Fibroblast of the conjunctiva (primary cell): ENCODE measurements at places on chromosomes 7 and 10.

DNA sequence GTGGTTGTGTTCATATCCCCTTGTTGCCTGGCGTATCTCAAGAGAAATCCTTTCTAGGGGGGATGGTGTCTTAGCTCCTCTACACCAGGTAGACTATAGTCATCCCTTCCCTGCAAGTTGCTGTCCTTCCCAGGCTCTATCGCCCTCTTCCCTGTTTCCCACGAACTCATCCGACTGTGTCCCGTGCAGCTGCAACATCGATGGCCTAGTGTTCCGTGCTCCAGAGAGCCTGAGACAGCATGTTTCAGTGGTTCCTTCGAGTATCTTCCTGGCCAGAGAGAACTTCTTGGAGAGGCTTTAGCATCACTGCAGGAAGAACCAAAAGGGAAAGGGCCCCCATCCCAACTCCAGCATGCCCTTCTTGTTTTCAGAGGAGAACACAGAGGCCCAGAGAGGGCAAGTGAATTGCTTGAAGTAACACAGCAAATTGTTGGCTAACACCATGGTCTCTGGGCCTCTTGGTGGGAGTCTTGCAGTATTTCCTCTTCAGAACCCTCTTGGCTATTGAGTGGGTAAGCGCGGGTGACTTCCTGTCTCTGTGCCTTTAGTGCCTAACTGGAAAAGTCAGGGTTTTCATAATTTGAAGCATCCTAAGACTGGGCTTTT is 162.9 kb downstream of the RGS10 start:
- no peak for DNase-seq

GRCh38 chr7:134694767-134695166 is 48.1 kb downstream of the BPGM start:
- DNase-seq: no peak

- DNase-seq: no peak
These were observed 37.0 kb upstream of the EGR2 start for GRCh38 chr10:62852961-62853702.

DNA sequence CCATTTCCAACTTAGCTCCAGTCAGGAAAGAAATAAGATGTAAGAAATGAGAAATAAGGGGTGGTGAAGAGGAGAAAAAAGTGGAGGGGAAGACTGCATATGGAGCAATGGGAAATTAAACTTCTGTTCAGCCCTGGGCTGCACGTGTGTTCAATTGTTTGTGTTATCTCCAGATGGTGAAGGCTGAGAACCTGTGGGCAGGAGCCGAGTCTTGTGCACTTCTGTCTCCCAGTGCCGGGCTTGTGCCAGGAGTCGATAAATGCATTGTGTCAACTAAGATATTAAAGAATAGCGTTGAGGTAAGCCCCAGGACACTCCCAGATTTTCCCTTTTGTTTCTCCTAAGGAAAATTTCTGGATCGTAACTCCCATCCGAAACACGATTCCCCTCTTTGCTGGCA is 98.2 kb downstream of the PRLHR start:
- DNase-seq: no peak

- no peak for DNase-seq
These were observed 131.3 kb downstream of the CDK14 start for GRCh38 chr7:90727412-90727811.

- no peak for DNase-seq
These were observed 64.9 kb upstream of the ASAH2 start for GRCh38 chr10:50316174-50316573.

DNA sequence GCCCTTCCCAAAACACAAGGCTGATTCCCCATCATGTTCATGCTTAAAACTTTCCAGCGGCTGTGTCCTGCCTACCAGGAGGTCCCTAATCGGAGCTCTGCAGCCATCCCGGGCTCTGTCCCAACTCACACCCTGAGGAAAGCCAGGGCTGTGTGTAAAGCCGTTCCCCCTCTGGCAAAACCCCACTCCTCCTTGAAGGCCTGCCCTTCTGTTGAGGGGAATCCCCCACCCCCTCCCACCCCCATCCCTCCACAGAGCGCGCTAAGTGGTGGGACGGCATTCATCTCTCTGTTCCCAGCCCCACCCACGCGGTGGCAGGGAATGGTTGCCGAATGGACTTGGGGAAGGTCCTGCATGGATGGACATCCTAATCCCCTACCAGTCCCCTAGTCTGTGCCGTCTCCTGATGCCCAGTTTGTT is 667 bp upstream of the TMEM120A start:
- DNase-seq: no peak

GRCh38 chr7:24368161-24368560 is 84.2 kb downstream of the NPY start:
- DNase-seq: no peak

GRCh38 chr7:132162556-132163144 is 413.6 kb downstream of the PLXNA4 start:
- no peak for DNase-seq

DNA sequence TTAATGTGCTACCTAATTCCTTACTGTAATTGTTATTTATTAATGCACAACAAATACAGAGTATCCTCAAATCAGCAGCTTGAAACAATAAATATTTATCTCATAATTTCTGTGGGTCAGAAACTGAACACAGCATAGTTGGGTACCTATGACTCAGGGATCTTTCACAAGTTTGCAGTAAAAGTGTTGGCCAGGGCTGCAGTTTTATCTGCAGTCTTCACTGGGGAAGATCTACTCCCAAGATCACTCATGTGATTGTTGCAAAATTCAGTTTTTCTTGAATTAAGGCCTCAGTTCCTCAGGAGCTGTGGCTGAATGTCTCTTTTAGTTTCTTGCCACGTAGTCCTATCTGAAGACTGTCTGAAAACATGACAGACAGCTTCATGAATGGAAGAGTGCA is 237.8 kb downstream of the ZWINT start:
- no peak for DNase-seq

DNA sequence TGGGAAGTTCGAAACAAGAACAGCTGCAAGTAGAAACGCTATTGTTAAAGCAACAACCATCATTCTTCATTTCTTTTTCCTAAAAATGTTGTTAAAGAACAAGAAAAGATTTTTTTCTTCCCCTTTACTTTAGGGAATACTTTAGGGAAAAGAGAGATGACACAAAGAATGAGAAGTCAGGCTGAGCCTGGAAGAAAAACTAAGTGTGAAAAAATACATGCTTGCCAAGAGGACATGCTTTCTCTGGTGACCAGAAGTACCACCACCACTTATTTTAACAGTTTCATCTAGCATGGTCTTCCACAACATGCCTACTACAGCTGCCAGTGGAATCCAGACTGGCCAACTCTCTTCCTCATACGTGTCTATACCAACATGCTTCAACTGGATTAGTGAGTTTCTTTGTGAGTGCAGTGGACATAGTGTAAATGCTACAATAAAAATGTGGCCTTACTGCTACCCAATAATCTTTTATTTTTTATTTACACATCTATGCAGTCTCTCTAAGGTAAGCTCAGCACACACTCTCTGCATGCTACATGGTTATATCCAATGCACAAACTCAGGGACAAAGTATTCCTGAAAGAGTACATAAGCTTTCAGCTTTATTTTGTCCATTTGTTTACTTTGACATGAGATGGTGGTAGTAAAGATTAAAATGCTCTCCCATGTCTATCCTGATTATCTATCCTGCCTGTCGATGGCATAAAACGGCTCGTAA is 196.2 kb downstream of the TAX1BP1 start:
- no peak for DNase-seq

- peak; percentile 68 for DNase-seq
These were observed 370.6 kb upstream of the IGFBP3 start for GRCh38 chr7:46291601-46292150.

GRCh38 chr7:85285527-85285926 is 98.7 kb upstream of the SEMA3D start:
- DNase-seq: no peak

DNA sequence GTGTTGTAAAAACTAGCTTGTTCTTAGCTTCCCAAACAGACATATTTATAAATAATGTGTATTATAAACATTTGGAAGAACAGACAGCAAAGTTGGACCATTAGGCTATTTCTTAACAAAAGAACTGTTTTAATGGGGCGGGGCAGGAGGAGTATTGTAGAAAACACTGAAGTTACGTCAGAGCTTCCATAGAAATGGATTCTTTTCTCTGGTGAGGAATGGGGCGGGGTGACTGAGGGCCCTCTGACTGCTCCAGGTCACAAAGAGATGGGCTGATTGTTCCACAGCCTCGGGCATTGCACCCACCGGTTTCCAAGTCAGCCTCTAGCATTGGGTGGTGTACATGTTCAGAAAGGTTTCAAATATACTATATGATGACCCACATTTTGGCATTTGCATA is 36.8 kb upstream of the ADAM12 start:
- no peak for DNase-seq

GRCh38 chr7:42210779-42211178 is 26.2 kb downstream of the GLI3 start:
- no peak for DNase-seq

DNA sequence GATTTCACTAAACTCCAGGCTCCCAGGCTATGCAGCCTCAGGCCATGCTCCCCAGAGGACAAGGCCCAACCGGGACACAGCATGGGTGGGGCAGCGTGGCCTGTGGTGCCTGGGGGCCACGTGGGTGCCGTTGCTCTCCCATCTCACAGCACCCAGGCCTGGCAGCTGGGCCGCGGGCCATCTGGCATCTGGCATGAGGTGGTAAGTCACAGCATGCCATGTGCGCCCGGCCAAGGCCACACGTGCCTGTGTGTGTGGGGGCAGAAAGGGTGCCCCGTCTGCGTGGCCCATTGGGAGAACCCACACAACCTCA is 204.1 kb downstream of the EBF3 start:
- DNase-seq: no peak

- DNase-seq: no peak
These were observed 158.0 kb upstream of the ITGB1 start for GRCh38 chr10:33115738-33116719.

GRCh38 chr10:7756360-7756992 is 31.3 kb downstream of the KIN start:
- peak; percentile 9 for DNase-seq

DNA sequence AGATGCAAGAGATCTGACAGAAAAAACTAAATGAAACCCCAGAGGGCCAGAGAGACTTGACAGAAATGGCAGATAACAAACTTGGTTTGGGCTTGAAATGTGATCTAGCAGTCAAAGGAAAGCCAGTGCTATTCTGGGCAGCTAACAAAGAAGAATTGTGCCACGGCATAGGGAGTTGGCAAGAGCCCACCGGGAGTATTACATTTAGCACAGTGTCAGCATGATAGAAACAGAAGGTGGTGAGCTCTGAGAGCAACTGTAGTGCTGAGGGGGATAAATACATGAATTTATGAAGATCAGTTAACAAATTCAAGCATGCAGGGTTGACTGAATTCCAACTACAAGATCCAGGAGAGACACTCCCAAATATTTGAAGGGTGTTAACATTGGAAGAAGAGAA is 91.1 kb downstream of the AHCYL2 start:
- DNase-seq: no peak

DNA sequence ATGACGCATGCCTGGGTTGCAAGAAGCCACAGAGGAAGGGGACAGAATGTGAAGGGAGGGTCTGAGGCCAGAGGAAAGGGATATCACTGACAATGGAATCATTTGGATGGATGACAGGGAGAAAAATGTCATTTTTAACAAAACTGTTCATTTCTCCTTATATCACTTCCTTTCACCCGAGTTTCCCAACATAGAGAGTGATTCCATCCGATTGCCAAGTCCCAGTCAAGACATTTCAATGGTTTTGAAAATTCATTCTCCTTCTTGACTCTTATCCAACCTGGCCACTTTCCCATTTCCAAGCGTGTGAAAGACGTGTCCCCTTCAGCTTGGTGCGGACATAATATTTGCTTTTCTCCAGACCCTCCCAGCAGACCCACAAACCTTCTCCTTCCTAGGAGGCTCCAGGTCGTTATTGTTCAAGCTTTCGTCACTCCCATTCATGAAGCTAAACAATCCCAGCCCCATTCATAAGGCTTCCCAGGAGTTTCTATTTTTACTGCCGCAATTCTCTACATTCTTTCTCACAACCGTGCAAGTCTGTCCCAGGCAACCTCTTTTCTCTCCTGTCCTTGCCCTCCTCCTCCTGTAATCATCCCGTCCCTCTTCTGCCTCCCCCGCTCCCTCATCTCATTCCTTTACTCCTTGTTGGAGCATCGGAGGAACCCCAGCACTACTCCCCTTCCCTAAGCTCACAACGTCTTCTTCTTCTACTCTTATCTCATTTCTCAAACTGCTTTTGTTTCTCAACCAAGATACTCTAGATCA is 301.3 kb upstream of the KLF6 start:
- DNase-seq: no peak

DNA sequence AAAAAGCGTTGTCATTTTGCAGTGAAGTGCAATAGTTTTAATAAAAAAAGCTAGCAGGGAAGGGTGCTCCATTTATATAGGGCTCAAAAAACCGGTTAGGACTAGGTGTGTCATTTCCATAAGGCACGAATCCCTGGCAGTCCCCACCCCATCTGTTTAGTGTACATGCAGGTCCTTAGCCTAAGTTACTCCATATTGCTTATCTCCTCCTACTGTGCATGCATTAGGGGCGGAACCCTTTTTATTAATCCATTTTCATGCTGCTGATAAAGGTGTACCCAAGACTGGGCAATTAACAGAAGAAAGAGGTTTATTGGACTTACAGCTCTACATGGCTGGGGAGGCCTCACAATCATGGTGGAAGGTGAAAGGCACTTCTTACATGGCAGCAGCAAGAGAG is 301.4 kb downstream of the ABCA13 start:
- DNase-seq: no peak

DNA sequence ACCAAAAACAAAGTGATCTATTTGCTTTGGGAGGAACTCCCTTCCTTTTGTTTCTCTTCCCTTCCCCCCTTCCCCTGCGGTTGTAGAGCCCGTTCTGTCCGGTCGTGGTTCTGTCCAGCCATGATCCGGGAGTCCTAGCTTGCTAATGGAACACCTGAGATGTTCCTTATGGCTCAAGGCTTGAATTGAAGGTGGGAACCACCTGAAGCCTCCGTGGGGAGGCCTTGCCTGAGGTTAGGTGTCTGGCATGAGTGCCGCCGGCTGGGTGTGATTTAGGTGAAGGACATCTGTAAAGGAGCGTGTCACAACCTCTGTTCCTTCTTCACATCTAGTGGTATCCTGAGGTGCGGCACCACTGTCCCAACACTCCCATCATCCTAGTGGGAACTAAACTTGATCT is 46.2 kb downstream of the DAGLB start:
- DNase-seq: no peak

DNA sequence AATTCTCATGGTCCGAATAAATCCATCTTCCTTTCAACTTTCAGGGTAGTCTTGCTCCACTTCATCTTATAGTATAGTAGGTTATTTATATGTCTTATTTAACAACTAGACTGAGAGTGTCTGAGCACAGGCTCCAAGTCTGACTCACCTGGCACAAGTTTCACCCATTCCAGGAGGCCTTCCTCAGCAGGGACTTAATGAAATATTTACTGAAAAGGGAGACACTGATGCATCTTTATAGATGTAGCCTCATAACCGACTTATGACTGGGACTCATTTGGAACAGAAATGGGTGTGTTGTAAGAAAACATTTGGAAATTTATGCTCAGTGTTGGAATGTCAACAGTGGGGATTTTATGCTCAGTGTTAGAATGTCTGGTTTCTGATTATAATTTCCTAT is 59.9 kb downstream of the CH25H start:
- DNase-seq: peak; percentile 48
